ENCODE measurements at places on chromosomes 6 and 20.
A peak's percentile ranks its signal among the peaks of the same experiment; 100 is the strongest.

DNA sequence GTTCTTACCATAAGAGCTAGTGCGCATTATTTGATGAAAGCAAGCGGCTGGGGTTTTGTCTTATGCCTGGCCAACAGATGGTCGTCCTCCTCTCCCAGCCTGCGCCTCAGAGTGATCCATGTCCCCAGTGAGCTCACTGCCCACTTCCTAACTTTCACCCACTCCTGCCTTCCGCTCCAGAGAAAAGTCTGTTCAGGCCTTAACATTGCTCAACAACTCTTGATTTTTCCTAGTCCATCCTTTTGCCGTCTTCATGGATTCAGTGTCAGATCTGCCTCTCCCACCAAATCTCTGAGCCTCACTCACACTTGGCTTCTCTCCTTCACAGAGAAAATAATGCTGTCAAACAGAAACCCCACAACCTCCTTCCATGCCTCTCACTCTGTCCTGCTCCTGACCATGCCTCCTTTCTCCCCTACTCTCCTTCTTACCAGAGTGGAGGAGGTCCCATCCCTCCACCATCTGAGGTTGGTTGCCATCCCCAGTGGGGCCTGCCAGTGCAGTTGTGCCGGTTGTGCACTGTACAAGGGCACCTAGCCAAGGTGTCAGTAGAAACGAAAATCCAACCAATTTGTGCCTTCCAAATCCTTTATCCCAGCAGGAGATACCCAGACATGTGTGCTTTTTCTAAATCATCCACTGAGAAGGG is 58.9 kb upstream of the SRSF6 start:
- no peak for DNase-seq

DNA sequence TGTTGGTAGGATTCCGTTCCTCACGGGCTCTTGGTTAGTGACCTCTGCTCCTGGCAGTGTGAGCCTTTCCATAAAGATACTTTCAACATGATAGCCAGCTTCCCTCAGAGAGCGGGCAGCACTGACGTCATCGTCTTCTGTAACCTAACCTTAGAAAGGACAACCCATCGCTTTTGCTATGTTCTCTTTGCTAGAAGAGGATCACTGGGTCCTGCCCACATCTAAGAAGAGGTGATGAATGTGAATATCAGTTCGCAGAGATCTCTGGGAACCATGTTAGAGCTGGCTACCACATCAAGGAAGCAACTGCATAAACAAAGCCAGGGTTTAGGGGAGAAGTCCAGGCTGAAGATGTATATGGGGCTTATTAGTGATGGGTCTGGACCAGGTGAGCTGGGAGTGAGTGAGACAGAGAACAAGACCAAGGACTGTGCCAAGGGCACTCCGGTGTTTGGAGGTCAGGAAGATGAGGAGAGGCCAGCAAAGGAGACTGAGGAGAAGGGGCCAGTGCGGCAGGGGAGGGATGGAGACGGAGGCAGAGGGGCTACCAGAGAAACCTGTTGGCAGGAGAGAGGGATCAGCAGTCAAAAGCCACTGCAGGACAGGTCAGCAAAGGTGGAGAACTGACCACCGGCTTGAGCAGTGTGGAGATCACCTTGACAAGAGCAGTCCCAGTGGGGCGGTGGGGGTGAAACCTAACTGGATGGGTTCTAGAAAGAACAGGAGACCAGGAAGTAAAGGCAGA is 39.7 kb downstream of the PIM1 start:
- DNase-seq = no peak

DNA sequence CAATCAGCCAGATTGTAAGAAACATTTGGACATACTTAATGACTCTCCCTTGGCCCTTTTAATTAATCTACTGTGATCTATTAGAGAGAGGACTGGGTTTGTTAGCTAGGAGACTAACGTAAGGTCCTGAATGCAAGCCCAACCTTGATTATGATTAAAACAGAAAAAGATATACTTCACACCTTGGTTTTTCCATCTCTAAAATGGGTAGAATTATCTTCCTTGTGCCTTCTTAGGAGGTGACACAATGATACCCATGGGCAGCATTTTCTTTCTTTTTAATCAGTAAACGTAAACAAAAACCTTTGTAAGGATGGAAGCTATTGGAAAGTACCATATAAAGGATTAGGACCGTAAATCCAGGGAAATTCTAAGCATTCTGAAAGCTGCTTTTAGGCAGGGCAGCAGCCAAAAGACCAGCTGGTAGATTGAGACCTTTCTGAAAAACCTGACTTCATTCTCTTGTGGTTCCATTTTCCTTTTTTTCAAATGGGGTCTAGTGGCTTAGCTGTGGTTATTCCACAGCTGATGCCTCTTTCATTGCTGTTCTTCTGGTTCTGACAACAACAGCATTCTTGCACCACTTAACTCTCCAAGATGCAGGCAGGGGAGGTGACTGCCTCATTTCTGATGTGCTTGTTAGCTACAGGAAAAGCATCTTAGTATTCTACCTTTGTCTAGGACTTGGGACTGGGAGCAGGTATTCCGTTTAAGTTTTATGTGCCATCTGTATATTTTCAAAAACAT is 27.4 kb downstream of the RREB1 start:
- DNase-seq = no peak

- no peak for DNase-seq
Measured at GRCh38 chr20:34574426-34574825, 15.9 kb downstream of the MAP1LC3A start.

DNA sequence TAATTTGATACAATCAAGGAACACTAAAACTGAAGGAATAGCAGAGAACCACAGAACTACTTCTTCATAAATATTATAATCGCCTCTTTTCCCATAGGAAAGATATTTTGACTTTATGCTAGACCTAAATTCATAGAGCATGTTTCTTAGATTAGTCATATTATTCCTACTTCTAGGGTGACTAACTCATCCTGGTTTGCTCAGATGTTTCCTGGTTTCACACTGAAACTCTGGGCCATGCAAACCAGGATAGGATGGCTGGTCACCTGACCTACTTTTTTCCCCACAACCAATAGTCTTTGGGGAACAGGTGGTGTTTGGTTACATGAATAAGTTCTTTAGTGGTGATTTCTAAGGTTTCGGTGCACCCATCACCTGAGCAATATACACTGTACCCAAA is 42.8 kb downstream of the MMS22L start:
- no peak for DNase-seq

- no peak for DNase-seq
Measured at GRCh38 chr6:72461144-72461543, 160.7 kb upstream of the KCNQ5 start.

DNA sequence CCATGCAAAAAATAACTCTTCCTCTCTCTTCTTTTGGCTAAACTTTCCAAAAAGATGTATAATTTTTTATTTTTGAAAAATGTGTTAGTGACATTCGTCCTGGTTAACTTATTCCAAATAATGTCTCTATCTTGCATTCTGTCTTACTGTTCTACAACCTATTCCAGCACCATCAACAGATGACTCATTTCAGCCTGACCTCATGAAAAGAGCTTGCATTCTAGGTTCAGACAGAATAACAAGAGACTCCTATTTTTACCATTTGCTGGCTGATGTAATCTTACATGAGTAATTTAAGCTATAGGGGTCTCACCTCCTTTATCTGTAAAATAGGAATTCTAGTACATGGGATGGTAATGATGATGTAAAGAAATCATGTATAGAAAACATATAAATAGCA is 109.0 kb downstream of the FUT9 start:
- no peak for DNase-seq

GRCh38 chr6:140445474-140446004 is 1071.1 kb upstream of the CITED2 start:
- DNase-seq = no peak

GRCh38 chr20:32119734-32120133 is 10.2 kb downstream of the TM9SF4 start:
- no peak for DNase-seq

DNA sequence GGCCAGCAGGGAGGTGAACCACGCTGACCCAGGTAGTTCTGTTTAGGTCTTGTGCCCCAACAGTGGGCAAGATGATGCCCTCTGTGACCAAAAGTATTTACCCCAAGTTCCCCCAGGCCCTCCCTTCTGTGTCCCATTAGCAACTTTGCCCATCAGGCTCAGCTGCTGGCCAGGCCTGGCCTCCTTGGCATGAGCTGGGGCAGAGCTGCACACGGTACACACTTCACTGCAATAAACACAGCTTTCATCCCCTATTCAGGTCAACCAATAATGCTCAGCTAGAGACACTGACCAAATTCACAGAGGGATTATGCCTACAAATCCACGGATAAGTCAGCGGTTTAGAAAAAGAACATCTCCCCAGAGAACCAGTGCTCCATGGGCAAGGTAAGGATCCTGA is 103.7 kb downstream of the SLC23A2 start:
- no peak for DNase-seq

- DNase-seq = no peak
Measured at GRCh38 chr20:37179683-37180524, 556 bp upstream of the MROH8 start.

DNA sequence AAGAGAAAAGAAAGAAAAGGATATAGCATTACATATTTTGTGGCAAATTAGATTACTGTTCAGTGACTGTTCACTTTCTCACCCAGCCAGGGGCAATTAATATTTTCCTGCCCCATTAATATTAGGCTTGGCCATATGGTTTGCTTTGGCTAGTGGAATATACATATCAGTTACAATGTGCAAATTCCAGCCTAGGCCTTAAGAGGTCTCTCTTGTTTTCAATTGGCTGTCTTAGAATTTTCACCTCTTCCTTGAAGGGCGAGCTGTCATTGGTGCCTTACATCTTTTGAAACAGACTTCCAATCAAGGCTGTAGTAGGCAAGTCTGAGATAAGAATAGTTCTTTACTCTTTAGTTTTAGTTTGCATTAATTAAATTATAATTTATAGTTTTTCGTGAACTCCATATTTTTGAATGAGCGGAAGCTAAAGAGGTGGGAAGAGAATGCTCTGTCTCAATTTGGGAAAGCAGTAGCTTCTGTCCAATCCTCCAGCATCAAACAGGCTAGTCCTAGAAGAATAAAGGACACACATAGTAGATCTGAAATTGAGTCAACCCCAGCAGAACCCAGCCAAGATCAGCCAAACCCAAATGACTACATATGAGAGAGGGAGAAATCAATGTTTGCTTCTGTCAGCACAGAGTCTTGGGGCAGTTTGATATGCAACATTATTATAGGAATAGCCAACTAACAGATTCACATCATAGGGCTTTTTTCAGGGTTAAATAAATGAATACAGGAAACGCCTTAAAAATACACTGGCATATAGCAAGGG is 6.3 kb upstream of the CSNK2A1 start:
- no peak for DNase-seq

DNA sequence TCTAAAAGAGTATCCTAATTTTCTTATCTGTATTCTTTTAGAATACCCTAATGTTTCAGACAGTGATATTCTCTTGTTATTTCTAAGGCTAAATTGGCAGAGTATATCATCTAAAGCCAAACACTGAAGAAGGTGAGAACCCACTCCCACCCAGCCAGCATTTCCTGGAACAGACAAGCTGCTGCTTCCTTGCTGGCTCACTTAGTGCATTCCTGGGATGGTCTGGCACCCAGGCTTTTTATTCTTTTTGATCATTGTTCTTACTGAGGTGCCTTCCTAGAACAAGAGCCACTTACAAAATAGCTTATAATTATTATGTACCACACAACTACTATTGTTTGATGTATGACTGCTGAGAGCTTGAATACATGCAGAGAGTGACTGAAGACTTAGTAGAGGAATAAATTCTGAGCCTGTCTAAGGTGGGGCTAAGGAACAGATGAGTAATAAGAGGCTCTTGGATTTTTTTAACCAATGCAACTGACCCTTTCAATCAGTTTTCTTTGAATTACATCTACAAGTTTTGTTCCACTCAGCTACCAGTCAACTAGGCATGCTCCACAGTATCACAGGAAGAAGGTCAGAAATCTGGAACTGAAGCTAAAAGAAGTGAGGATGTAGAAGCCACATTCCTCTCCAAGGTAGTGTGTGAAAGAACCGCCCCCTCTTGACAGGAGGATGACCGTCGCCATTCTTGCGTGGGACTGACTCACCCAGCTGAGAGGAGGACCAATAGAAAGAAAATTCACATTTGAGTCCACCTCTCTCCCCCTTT is 30.1 kb downstream of the PRPH2 start:
- no peak for DNase-seq

- DNase-seq = no peak
Measured at GRCh38 chr6:134730013-134730412, 219.9 kb downstream of the ALDH8A1 start.

GRCh38 chr6:37783025-37783855 is 36.3 kb upstream of the ZFAND3 start:
- DNase-seq = peak; percentile 32

- no peak for DNase-seq
Measured at GRCh38 chr6:87199787-87200186, 44.4 kb downstream of the ZNF292 start.

DNA sequence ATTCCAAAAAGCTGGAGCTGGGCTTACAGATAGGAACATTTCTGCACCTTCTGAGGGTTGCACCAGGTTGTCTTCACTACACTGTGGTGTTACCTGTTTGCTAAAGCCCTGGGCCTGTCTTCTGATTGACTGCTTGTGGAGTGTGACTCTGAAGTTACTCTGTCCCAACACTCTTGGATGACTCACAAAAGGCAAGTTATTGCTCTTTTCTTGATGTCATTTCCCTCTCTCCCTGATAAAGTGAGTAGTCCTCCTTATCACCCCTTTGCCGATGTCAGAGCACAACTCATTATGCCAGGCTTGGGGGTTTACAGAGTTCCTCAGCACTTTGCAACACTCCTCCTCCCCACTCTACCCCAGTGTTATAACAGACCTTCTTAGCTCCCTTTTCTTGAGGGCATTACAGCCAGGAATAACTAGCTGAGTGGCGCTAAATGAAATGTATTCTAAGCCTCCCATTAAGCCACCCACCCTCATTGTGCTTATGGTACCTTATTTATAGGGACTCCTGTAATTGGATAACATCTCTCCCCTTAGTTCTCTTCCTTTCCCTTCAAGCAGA is 36.1 kb upstream of the NKX2-4 start:
- DNase-seq = no peak

DNA sequence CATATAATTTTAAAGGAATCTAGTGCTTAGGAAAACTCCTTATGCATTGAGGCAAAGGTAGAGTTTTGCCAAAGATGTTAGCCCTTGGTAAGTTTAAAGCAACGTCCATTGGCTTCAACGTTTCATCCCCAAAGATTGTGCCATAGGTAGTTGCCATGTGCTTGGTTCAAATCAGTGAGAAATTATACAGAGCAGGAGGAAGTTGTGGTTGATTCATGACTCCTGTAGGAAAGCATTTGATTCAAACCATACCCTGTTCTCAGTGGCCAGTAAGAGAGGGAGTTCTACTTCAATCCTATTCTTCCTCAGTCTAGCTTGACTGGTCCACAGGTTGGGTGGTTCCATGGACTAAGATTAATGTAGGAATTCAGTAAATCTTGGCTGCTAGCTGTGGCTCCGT is 535.6 kb downstream of the QKI start:
- DNase-seq = no peak

GRCh38 chr20:51729771-51730170 is 38.4 kb downstream of the ATP9A start:
- DNase-seq = no peak

GRCh38 chr6:97632341-97632740 is 349.3 kb upstream of the MMS22L start:
- DNase-seq = no peak

- DNase-seq = peak; percentile 86
Measured at GRCh38 chr20:45293041-45294002, 13.3 kb upstream of the RBPJL start.

GRCh38 chr6:106858653-106859092 is 115.9 kb downstream of the CD24 start:
- DNase-seq = no peak

Measured in tibial artery (tissue), 4 donors.